T-helper 17 cell (primary cell): ENCODE measurements at places on chromosomes 5 and 9.

- DNase-seq, result no peak
These were observed 26.6 kb upstream of the CCDC180 start for GRCh38 chr9:97280755-97281330.

DNA sequence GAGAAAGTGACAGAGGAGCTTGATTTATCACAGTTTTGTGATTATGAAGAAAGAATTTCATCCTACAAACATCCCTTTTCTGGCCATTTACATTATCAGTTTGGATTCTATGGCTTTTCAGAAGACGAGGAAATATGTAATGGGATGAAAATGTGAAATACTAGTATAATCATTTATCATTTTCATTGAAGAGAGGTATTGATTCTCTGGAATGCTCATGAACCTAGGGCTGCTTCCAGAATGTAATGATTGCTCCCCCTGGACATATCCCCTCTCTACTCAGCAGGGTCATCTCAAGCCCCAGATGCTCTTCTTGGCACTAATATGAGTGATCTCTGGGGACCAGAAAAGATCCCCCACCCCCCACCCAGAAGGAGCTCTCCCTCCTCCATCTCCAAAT, 106.7 kb upstream of the ZNF618 start:
- DNase-seq, result no peak

- no peak for DNase-seq
These were observed 290.2 kb downstream of the ZNF608 start for GRCh38 chr5:124456249-124456648.

DNA sequence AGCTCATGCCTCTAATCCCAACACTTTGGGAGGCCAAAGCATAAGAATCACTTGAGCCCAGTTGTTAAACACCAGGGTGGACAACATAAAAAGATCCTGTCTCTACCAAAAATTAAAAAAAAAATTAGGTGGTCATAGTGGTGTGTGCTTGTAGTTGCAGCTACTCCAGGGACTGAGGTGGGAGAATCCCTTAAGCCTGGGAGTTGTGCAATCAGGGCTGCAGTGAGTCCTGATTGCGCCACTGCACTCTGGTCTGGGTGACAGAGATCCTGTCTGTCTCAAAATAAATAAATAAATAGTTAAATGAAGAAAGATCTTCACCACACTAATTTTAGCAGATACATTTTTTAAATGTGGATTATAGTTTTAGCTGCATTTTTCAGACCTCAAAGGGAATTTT, 433.2 kb downstream of the MAT2B start:
- no peak for DNase-seq

- no peak for DNase-seq
These were observed 7.9 kb downstream of the GDNF start for GRCh38 chr5:37831821-37832534.

DNA sequence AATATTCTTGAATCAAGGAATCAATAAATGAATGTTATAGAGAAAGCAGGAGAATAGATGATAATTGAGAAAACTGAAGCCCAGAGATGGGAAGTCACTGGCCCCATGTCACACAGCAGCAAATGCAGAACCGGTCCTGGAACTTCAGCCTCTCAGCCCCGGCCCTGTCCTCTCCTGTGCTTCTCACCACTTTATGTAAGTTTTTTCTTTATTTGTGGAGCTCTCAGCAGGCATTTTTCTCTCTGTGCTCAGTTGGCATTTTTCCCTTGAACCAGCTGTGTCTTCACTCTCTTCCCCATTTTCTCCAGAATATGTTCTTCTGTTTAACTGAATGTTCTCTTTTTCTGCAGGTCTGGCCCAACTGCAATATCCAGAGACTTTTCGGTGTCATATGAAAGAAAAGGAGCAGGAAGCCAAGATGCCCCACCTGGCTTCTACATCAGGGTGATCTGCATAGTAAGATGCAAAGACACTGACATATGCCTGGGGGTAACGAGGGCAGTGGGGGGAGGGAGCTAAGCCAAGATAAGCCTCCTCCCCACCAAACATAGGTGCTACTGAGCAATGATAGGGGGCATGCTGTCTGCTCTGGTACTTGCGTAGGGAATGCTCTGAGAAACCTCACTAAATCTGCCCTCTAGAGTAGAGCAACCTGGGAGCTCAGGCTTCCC, 12.8 kb upstream of the LCP2 start:
- no peak for DNase-seq

DNA sequence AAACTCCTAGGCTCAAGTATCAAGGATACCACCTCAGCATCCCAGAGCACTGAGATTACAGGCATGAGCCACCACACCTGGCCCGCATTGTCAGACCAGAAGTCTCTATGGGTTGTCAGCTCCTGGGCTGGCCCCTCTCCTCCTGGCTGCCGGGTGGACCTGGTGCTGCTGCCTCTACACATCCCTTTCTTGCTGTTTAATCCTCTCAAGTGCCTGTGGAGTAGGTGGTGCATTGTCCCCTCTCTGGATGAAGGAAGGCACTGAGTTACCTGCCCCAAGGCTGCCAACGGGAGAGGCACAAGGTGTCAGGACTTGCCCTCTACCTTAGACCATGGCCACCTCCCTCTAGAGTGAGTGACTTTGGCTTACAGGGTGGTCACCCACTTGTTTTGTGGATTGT, 37.4 kb downstream of the PHF2 start:
- DNase-seq, result no peak

GRCh38 chr5:16074358-16074757, 105.2 kb downstream of the MARCHF11 start:
- DNase-seq, result no peak

GRCh38 chr5:139566611-139567010, 5.5 kb downstream of the UBE2D2 start:
- DNase-seq, result no peak

DNA sequence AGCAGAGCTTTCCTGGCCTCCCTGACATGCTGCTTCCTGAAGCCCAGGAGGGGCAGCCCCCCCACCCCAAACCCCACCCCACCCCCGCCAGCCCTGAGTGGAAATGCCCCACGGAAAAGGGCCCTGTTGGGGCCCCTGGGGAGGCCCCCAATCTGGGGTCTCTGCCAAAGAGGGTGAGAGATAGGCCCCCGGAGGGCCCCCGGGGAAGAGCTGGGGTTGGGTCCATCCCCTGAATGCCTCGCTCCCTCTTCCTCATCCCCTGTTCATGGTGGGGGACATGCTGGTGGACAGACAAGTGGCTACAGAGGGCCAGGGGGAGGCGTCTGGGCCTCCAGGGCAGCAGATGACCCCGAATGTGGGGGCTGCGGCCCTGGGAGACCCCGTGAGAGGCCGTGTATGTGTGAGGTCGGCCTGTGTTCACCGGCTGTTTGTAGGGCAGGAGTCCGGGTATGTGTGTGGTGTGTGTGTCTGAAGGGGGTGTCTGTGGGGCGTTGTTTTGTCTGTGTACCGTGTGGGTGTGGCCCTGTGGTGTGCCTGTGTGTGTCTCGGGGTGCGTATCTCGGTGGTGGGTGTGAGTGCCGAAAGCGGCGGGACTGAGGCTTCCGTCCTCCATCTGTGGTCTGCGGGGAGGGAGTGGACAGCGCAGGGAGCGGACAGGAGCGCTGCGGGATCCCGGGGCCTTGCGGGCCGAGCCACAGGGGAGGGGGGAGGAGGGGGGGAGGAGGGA, 11.3 kb downstream of the C9orf50 start:
- DNase-seq, result peak; percentile 54

GRCh38 chr5:173078878-173079277, 22.7 kb downstream of the CREBRF start:
- no peak for DNase-seq

GRCh38 chr5:87403409-87403808, 9.3 kb downstream of the CCNH start:
- DNase-seq, result no peak

DNA sequence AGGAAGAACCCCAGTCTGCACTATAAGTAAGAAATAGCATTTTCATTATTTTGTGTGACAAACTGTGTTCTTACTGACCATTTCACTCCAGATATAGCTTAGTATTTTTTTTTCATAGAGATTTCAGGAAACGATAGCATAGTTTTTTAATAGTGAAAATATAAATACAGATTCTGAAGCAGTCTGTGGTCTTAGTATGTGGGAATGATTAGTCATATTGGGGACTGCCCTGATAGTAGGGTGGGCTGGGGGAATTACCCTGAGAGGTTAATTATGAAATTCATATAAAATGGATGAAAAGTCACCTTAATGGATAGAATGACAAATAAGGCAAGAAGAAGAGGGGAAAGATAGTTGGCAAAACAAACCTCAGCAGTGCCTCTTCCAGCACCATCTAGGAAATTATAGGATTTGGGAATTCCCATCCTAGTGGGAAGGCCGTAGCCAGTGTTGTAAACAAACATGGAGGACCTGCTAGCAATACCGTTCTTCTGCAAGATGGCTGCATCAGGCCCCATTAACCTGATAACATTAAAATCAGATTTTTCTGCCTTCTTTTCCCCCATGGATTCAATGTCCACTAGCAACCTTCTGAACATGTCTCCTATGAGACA, 23.7 kb upstream of the NR3C1 start:
- no peak for DNase-seq

GRCh38 chr5:174338185-174339010, 292.9 kb downstream of the NSG2 start:
- DNase-seq, result no peak

- DNase-seq, result no peak
These were observed 258.4 kb downstream of the FER start for GRCh38 chr5:109006129-109006528.

DNA sequence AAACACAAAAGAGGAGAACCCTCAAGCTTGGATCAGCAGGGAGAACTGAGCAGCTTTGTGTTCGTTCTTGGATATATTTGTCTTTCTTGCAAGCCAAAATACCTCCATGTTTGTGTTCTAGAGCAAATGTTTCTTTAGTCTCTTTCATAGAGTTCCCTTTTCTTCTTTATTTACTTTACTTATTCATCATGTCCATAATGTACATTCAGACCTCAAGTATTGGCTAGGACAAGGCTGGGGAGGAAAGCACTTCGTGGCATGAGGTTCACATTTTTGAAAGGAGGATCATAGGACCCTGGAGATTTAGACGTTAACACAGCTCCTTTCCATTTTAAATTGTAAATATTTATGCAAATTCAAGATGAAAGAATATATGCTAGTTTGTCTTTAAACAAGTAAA, 590.2 kb upstream of the MEF2C start:
- no peak for DNase-seq

DNA sequence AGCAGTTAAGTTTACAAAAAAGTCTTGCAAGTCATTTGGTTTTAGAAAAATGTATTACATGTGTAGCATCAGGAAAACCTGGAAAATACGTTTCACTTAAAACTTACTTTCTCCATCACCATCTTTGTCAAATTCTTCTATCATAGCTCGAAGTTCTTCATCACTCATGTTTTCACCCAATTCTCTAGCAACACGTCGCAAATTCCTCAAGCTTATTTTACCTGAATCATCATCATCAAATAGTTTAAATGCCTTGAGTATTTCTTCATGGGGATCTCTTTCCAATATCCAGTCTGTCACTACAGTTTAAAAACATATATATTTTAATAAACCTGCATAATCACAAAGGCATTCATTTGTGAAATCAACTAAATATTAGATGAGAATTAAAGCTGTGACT, 10.3 kb downstream of the CETN3 start:
- DNase-seq, result no peak

DNA sequence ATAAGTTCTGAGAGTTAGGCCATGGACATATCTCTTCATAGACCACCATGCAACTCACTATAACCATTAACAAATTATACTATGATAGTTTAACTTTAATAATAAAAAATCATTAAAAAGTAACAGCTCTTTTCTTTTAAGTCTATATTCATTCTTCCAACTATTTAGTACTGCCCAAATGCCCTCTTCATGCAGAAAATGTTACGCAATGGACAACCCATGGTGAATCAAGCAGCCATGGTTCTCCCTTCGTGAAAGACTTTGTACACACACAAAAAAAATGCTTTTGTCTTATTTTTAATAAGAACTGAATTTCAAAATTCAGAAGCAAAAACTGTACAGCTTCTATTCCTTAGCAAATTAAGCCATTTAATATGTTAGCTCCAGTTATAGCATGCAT, 401.1 kb downstream of the EFNA5 start:
- DNase-seq, result no peak

DNA sequence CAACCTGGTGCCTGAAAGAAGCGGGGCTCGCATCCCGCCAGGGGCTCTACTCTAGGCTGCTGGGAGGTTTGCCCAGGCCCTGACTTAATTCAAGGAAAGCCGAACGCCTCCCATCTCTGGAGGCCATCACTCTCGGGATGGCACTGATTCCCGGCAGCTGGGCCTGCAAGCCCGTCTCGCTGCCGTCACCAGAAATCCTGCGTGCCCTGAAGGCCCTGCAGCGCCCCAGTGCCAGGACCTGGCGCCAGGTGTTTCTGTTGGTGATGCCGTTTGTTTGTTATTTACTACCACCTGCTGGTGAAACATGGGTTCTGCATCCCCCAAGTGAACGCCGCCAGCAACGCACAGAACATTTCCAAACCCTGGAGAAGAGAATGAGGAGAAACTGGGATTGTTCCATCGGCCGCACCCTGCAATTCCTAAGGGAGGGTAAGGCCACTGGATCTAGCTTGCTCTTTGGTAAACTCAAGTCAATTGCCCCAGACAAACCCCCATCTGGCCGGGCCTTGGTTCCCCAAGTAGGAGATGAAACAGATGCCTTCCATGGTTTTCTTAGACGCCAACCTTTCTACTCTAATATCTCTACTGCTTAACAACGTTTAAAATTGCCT, 77.9 kb downstream of the AK8 start:
- DNase-seq, result peak; percentile 48

GRCh38 chr5:54230936-54231685, 79.3 kb downstream of the ARL15 start:
- DNase-seq, result no peak

- no peak for DNase-seq
These were observed 55.8 kb downstream of the IPPK start for GRCh38 chr9:92614123-92614510.

DNA sequence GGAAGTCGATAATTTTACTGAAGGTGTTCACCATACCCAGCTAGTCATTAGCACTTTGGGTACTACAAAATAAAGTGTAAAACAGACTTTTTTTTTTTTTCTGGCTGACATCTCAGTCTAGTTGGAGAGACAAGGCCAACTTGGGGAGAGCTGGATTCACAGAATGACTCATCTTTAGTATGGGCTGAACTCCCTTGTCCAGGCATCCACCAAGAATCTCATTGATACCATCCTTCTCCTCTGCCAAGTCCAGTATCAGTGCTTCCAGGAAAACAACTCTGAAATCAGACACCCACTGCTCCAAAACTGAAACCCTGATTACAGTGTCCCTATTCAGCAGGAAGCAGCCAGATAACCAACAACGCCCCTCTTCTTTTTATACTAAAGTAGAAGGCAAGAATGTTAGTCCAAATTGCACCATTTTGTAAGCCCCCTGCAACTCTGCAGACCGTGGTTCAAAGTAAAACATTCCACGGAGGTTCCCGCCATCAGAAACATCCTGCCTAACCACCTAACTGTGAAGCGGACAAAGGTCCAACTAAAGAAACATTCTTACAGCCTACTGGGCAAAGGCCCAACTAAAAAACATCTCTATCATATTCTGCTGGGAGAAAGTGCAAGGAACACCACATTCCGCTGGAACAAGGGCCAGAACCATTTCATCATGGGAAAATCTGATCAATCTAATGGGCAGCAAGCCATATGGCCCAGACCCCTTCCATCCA, 728.2 kb downstream of the BRINP1 start:
- DNase-seq, result no peak
